ENCODE measurements at places on chromosomes 13 and 19.

GRCh38 chr19:4678881-4679790, 9.0 kb upstream of the MYDGF start:
- no peak for DNase-seq

- no peak for DNase-seq
Observed at GRCh38 chr13:100338275-100338674, 249.4 kb downstream of the PCCA start.

- peak; percentile 75 for DNase-seq
Observed at GRCh38 chr19:45137179-45137761, 23.5 kb downstream of the NKPD1 start.

- DNase-seq, result no peak
Observed at GRCh38 chr19:17966550-17967256, at the start of gene KCNN1. KCNN1 (plus strand) TSS chr19:17967107; CDS start chr19:17973889, 6,782 bp downstream.

- DNase-seq, result no peak
Observed at GRCh38 chr19:53140351-53140750, 7.6 kb upstream of the ZNF415 start.

- DNase-seq, result no peak
Observed at GRCh38 chr19:54459282-54460229, 4.0 kb downstream of the LENG9 start.

GRCh38 chr13:74229242-74229641, 95.0 kb upstream of the KLF12 start:
- DNase-seq, result no peak

- DNase-seq, result no peak
Observed at GRCh38 chr13:102195566-102196462, 206.0 kb downstream of the FGF14 start.

DNA sequence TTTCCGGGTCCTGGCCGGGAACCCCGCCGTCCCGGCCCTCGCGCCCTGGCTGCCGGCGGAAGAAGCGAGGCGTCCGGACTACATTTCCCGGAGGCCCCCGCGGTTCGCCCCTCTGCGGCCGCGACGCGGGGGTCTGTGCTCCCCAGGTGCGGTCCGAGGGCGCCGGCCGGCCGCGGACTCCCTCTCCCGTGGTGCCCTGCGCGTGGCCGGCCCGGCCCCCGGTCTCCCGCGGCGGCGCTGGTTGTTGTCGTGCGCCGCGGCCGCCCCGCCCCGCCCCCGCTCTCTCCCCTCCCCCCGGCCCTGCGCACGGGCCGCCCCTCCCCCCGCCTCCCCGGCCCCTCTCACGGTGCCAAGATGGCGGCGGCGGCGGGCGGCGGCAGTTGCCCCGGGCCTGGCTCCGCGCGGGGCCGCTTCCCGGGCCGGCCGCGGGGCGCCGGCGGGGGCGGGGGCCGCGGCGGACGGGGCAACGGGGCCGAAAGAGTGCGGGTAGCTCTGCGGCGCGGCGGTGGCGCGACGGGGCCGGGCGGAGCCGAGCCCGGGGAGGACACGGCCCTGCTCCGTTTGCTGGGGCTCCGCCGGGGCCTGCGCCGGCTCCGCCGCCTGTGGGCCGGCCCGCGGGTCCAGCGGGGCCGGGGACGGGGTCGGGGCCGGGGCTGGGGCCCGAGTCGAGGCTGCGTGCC, at the start of gene KMT2B:
TSS of gene KMT2B (plus strand) at position 339 of the 680 bp plus-strand sequence. CDS start at position 355, 16 bp downstream.
- DNase-seq, result no peak

DNA sequence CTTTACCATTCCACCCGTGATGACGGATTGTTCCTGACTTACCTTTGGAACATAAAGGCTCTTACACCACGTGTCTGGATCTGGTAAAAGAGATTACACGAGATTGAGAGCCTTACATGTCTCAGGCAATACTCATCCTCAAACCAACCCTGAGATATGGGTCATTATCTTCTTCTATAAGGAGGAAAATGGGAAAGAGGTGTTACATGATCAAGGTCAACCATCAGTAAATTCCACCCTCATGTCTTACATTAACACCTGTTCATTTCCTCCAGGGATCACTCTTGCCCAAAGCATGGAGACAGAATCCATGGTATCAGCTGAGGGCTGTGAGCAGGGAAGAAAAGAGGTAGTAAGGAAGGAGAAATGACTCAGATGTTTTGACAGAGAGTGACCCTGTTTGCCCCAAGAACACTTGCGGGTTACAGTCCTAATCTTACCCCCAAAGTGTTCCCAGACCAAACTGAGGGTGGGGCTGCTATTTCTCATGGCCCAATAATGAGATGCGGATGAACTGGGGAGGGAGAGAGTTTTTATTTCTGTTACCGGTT, 19.6 kb downstream of the LILRB4 start:
- DNase-seq, result no peak

DNA sequence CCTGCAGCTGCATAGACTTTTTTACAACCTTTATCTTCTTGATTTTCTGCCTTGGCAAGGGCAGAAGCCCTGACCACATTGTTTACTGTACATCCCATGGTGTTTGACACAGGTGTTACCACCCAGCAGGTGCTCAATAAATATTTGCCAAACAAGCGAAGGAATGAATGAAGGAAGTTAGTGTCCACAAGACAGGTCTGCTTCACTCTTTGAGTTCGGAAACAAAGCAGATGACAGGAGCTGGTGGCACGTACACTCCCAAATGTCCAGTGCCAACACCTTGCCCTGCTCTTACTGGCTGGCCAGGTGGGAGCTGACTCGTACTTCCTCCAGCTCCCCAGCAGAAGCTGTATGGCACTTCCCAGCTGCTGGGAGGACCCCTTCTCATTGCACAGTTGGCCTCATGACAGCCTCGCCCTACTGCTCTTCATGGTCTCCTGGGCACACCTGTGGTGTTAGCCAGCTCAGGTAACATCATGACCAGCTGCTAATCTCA, 22.0 kb upstream of the MUC16 start:
- DNase-seq, result no peak

DNA sequence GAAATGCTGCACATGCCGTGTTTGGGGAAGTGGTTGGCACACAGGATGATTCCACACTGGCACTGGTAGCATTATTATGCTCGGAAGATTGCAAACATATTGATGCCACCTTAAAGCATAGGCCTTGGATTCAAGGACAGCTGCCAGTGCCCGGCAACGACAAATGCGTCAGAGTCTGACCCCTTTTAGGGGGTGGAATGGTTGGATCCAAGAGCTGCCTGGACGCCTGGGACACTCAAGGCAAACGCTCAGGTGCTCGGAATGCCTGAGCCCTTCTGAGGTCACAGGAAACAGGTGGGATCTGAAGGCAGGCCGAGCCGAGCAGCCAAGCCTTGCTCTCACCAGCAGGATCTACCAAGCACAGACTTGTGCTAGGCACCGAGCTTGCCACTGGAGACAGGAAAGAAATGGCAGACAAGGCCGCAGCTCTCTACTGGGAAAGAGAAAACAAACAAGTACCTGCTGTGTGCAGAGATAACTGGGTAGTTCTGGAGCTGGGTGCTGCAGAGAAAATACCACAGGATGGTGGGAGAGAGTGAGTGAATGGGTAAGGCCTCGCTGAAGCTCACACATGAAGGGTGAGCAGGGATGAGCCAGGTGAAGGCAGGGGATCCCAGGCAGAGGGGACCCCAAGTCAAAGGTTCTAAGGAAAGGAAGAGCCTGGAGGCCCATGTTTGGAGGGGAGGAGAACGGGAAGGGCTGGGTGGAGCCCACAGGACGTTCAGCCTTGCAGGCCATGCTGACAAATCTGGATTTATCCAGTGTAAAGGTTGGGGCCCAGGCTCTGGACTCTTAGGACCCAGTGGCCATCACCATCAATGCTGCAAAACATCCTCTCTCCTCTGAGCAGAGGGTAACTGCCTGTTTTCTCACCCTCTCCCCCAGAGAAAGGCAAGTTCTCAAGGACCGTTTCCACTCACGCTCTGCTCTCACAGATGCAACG, 9.2 kb downstream of the RANBP3 start:
- DNase-seq, result no peak

- DNase-seq, result no peak
Observed at GRCh38 chr13:28794396-28794795, 25.7 kb upstream of the MTUS2 start.

GRCh38 chr13:102814025-102814607, 15.2 kb downstream of the BIVM start:
- no peak for DNase-seq

DNA sequence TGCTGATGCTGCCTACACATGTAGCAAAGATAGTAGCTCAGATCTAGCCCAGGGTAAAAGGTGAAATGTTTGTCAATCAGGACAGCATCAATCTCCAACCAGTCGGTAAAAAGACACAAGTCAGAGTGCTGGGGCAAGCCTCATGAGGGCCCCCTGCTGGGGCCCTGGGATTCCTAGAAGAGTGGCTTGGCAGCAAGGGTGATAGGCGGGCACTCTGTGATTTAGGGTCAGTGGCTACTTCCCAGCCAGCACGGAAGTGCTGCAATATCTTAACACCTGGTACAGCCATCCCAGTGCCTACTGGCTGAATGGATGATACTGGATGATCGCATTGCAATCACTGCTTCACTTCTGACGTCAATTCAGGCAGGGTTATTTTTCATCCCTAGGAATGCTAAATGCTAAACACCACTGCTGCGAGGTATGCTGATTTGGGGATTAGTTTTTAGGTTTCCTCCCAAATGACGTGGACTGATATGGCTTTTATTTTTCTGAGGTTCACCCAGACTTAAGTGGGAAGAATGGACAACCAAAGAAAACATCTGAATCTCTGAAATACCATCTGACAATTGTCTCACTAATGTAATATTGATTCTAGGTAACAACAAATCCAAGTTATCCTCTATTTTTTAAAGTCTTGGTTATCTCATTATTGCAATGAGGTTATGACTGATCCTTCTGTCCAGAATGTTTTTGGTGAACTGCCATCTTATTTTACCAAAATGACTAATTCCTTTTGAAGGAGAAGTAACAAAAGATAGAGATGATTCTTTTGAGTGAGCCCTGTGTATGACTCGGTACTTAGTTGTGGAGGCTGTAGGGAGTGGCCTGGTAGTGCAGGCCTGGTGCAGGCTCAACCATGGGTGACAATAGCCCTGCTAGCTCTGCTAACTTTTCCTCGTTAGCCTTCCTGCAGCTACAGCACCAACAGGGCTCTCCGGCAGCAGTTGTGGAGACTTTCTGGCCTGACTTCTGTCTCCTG, 432.5 kb downstream of the FGF9 start:
- DNase-seq, result no peak

DNA sequence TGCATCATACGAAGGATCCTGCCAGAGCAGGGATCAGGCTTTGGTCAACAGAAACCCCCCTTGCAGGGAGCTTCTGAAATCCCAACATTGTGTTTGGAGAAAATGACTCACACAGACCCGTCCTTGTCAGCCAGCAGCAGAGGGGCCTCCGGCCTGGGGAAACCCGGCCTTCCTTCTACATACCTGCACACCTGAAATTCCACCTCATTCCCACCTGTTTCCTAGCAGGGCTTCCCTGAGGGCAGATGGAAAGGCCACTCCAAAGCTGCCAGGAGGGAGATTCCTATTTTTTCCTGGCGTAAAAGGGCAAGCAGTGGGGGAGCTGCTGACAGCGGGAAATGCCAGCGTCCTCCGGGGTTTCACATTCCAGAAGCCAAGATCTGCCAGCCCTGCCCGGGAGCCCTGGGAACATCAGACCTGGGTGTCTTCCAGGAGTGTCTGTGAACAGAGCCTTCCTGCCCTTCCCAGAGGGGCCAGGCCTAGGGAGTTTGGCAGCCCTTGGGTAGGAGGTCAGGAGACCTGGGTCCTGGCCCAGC, 3.0 kb upstream of the IGFL1 start:
- no peak for DNase-seq

DNA sequence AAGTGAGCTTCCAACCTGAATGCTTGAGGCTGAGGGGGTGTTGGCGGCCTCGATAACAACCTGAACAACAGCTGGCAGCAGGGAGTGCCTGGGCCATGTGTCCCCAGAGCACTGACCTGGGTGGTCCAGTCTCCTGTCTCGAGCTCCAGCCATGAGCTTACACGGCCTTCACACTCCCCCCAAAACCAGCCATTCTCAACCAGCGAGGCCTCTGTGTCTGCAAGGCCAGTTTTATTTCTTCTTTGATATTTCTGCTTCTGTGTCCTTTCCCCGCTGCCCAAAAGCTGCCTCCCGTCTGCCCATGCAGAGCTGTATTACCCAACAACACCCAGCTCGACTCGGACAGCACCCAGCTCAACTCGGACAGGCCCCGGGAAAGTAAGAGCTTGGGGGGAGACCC, 32.5 kb upstream of the TFDP1 start:
- no peak for DNase-seq

- no peak for DNase-seq
Observed at GRCh38 chr13:91523116-91523515, 124.7 kb downstream of the GPC5 start.

GRCh38 chr13:65095161-65096082, 2134.7 kb downstream of the PCDH9 start:
- no peak for DNase-seq

- DNase-seq, result no peak
Observed at GRCh38 chr19:5122671-5123409, 153.9 kb downstream of the KDM4B start.

- no peak for DNase-seq
Observed at GRCh38 chr13:23833733-23834611, 55.2 kb downstream of the MIPEP start.

- DNase-seq, result no peak
Observed at GRCh38 chr19:34269489-34269888, 15.1 kb downstream of the GARRE1 start.

DNA sequence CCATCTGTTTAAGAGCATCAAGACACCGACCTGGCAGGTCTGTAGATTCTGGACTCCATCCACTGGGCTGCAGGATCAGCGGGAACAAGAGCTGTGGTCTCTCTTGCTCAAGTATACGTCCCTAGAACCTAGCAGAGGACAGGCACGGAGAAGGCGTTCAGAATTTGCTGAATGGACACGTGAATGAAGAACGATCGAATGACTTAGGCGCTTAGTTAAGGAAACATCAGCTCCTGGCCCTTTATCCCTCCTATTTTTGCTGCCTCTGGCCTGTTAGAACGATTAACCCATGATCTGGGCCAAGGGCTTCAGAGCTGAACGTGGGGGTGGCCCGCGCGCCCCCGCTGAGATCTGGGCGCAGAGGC, 953 bp downstream of the DZIP1 start:
- no peak for DNase-seq

- no peak for DNase-seq
Observed at GRCh38 chr13:67554746-67555452, 324.8 kb upstream of the PCDH9 start.

DNA sequence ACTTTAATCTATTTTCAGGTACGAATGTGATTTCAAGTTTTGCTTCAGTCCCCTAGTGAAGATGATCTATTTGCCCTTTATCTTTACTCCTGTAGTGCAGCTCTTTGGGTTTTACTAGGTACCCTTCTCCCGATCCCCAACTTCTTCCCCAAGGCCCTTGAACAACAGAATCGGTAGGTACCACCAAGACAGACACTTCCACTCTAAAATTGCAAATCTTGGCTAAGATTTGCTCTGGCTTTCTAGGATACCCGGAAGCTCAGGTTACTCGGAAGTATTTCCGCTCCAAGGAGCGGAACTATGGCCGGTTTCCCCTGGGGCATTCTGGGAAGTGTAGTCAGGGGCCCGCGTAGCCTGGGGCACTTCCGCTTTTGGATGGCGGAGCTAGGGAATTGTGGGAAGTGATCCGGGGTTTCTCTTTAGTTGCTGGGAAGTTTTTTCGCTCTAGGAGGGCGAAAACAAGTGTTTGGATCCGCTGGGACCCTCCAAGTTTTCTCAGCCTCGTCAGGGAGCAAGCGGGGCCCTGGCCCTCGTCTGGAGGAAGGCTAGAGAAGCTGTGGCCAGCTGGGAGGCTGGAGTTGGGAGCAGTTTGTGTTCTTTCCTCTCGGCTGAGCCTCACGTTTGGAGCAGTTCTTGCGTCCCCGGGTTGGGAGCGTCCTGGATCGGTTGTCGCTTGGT, 5.1 kb upstream of the ZNF227 start:
- peak; percentile 65 for DNase-seq

GRCh38 chr13:102715447-102715846, 20.6 kb upstream of the METTL21C start:
- no peak for DNase-seq

All from GM18507 (cell line).